Uterine smooth muscle cell (primary cell): ENCODE measurements at places on chromosomes 2 and 18. TPM values are rescaled to one million over a fixed set of nuclear protein-coding genes. Genes with fewer than 3 reads are reported as not detected.

RTP5 gene
- not detected in 2 replicates for total RNA-seq

STPG4 gene
- total RNA-seq = 0.12 and 0.44 TPM in 2 replicates

AOX1 gene
- total RNA-seq = 56.2 and 86.3 TPM in 2 replicates

C2orf15 gene
- not detected in 2 replicates for total RNA-seq

GCKR gene
- 0.12 and 0.22 TPM in 2 replicates for total RNA-seq

AQP4 gene
- total RNA-seq = not detected in 2 replicates

NPPC gene
- 1.3 TPM in 1 of 2 replicates, not detected in the other for total RNA-seq

COPS8 gene
- total RNA-seq = 89.7 and 113 TPM in 2 replicates

CTLA4 gene
- total RNA-seq = not detected in 2 replicates

PDIA6 gene
- 586 and 820 TPM in 2 replicates for total RNA-seq

PPM1B gene
- total RNA-seq = 35.1 and 40.6 TPM in 2 replicates

FTCDNL1 gene
- 1.3 and 4.1 TPM in 2 replicates for total RNA-seq

RMC1 gene
- 34.0 and 37.8 TPM in 2 replicates for total RNA-seq

TNS1 gene
- 64.6 and 97.8 TPM in 2 replicates for total RNA-seq

HOXD13 gene
- total RNA-seq = 7.5 and 7.7 TPM in 2 replicates
